Astrocyte of the spinal cord (primary cell): ENCODE measurements at places on chromosomes 5 and 9.

DNA sequence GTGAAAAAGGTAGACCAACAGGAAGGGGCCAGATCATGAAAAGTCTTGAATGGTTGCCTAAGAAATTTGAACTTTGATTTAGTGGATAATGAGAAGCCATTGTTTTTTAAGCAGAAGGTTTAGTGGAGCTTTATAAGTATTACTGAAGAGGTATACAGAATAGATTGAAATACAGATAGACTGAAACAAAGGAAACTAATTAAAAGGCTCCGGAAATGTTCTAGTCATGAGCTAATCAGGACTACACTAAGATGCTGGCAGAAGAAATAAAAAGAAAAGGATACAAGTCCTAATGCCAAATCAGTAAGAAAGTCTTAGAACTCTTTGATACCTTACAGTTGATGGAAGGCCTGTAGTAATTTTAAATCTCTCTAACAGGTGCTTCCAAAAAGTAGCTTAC, 45.7 kb upstream of the RFX3 start:
- no peak for DNase-seq

DNA sequence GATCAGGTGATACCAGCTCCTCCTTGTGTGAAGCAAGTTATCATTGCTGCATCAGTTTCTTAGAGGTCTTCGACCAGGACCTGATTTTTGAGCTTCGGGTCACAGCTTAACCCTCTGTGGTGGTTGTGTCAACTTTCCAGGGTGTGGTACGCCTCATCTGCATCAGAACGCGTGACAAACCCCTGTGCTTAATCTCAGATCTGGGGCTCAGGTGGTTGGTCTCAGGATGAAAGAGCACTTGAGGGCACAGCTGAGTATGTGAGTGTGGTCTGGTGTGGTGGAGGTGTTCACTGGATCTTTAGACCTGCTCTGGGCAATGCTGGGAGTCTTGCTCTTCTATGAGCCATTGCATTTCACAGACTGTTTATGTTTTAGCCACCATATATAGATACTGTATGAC, 64.1 kb downstream of the OSTF1 start:
- no peak for DNase-seq

DNA sequence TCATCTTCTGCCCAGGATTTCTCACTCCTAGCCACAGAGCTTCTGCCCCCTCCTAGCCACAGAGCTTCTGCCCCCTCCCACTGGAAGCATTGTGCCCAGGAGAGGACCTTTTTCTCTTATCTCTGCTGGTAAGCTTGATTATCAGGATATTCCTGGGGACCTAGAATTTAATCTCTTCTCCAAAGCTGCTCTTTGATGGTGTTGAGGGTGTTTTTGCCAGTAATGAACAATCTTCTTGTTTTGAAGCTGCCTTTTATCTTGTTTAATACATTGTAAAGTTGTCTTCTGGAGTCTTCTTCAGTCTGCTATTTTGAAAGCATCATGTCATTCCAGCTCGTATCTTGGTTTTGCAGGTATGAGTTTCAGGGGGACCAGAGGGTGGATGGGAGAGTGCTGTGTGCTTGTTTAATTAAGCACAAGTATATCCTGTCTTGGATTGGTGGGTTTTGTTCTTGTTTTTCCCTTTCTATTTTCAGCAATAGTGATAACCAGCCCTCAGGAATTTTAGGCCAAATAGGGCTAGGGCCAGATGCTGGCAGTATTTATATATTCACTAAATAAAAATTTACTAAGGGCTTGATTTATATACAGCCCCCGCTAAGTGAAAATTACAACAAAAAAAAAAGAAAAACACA, 214.0 kb upstream of the DMRT1 start:
- DNase-seq, result no peak

- DNase-seq, result no peak
Measured at GRCh38 chr9:134276453-134277245, 49.6 kb upstream of the RXRA start.

GRCh38 chr5:138282920-138283742, 8.7 kb upstream of the GFRA3 start:
- peak; percentile 51 for DNase-seq

DNA sequence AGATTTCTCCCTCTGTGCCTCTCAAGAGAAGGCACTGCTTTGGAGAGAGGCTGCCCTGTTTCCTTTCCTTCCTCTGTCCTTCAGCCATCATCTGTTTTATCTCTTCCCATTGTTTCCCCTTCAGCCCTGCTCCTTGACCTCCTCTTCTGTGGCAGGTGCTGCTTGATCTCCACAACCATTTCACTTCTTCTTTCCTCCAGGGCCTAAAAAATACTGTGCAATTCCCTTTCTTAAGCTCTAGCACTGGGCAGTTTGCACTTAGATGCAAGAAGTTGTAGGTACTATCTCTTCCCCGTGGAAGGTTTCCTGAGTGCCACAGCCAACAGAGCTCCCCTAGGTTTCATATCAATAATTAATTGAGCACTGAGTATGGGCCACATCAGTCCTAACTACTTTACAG, 8.8 kb upstream of the ADRB2 start:
- DNase-seq, result no peak

DNA sequence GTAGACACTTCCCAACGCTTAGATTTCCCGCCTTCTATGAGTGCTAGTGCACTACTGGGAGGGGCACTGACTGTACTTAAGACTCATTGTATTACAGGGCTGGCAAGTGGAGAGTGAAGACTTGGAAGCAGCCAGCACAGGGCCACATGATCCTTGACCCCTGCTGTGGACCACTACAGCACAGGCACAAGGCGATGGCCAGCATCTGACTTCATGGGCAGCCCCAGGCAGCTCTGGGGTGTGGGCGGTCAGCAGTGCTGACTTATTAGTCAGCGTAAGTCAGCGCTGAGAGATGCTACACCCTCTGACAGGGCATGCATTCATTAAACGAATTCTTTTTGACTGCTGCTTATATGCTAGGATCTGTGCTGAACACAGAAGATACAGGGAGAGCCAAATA, 9.3 kb downstream of the SLC46A2 start:
- DNase-seq, result peak; percentile 74

DNA sequence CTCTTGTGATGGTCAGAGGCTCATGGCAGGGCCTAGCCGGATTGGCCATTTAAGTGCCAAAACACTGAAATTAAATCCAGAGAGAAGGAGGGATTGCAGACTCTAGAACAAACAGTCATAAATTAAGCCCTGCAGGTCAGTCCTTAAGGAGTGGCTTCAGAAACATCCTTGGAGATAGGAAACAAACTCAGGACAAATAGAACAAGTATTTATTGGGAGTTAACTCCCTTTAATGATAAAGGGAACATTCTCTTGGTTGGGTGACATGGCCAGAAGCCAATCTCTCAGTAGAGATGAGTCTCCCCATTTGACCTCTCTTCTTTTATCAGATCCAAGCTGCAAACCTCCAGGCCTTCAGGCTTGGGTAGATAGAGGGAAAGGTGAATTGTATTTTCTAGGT, 17.4 kb downstream of the PCSK5 start:
- DNase-seq, result no peak

GRCh38 chr5:28896949-28897348, 1858.6 kb upstream of the CDH9 start:
- DNase-seq, result peak; percentile 23

DNA sequence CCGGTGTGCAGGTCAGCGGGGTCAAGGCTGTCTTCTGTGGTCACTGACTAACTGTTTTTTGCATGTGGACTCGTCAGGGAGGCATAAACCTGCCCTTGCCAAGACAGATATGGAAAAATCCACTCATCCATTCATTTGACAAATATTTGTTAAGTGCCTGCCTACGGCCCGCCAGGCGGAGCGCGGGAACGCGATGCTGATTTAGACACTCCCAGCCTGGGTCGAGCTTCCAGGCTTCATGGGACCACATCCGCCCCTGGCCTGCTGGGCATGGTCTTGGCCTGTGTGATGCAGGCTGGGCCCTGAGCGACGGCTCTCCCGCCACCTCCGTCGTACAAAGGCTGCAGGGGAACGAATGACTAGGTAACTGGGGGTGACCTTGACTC, 18.1 kb downstream of the MYMK start:
- peak; percentile 54 for DNase-seq

DNA sequence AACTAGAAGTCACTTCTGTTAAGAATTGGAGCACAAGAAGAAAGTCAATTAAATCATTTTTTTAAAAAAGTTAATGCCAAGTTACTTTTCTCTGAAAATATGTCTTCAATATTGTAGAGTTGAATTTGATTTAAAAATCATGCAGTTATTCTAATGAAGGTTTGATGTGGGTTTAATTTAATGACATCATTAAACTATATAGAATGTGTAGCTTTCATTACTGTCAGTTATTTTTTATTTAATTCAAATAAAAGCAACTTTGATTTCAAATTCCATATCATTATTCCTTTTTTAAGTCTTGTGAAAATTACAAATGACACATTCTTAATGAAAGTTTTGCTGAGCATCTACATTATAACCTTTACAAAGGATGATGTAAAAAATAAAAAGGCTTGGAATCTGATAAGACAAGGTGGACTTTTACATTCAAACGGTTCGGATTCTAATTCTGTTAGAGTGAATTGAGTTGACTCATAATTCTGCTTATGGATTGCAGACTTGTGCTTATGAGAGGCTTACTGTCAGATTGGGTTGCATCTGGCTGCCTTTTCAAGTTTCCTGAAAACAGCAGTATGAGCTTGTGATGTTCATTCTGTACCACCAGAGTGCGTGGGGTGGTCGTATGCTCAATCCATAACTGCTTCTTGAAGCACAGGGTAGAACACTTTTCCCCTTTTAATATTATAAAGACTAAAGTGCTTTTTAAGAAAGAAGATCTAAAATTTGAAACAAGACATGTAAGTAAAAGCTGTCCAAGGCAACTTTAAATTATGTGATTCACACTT, 253.0 kb upstream of the ARRDC3 start:
- no peak for DNase-seq
